ENCODE measurements at places on chromosomes 7 and 10. TPM values are rescaled to one million over a fixed set of nuclear protein-coding genes. Genes with fewer than 3 reads are reported as not detected.

SMIM30 gene
- total RNA-seq, result 36.1 TPM

ITPRIP gene
- 16.3 TPM for total RNA-seq

HUS1 gene
- total RNA-seq, result 27.4 TPM

OR9A2 gene
- total RNA-seq, result not detected

TMEM270 gene
- total RNA-seq, result not detected

SLC26A5 gene
- 3.0 TPM for total RNA-seq

CCDC136 gene
- total RNA-seq, result 31.5 TPM

PRSS58 gene
- not detected for total RNA-seq

TRUB1 gene
- 15.4 TPM for total RNA-seq

CEP55 gene
- 3.5 TPM for total RNA-seq

NYAP1 gene
- 2.2 TPM for total RNA-seq

GRCh38 chr7:116526897-116527296, 2.1 kb downstream of the CAV1 start:
- DNase-seq, result no peak

DNA sequence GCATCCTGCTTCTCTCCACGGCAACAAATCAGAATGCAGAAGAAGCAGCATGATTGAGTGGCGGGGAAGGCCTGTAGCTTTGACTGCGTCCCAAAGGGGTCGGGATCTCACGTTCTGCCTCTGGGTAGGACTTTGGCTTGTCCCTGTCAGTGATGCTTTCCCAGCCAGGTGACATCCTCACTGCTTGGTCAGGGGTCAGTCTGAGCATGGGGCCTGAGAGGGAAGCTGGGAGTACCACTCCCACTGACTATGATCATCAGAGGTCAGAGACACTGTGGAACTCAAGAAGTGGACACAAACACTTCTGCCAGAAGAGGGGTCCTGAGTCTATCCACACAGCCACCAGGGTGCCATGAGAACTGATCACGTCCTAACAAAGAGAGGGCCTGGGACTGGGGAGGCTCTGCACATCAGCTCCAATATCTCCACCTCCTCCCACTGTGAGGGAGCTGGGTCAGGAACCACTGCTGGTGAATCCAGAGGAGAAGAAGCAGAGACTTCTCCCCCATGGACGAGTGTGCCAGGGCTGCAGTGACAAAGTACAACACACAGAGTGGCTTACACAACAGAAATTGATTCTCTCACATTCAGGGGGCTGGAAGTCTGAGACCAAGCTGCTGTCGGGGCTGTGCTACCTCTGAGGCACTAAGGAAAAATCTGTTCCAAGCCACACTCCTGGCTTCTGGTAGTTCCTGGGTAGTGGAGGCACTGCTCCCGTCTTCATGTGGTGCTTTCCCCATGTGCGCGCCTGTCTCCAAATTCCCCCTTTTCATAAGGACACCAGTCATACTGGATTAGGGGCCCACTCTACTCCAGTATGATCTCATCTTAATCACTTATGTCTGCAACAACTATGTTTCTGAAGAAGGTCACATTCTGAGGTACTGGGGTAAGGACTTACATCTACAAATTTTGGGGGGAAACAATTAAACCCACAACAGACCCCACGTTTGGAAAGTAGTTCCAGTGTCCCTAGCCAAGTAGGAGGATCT, 131.1 kb downstream of the CYP26A1 start:
- DNase-seq, result no peak

- DNase-seq, result no peak
Measured at GRCh38 chr7:96657347-96658021, 52.2 kb downstream of the SEM1 start.

- peak; percentile 43 for DNase-seq
Measured at GRCh38 chr7:37354656-37355131, 94.0 kb downstream of the ELMO1 start.

DNA sequence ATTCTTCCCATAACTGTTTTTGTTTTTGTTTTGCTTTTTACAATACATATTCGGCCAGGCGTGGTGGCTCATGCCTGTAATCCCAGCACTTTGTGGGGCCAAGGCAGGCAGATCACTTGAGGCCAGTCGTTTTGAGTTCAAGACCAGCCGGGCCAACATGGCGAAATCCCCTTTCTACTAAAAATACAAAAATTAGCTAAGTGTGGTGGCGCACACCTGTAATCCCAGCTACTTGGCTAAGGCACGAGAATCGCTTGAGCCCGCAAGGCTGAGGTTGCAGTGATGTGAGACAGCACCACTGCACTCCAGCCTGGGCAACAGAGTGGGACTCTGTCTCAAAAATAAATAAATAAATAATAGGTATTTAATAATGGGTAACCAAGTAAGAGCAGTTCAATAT, 2.3 kb downstream of the TM9SF3 start:
- DNase-seq, result no peak

DNA sequence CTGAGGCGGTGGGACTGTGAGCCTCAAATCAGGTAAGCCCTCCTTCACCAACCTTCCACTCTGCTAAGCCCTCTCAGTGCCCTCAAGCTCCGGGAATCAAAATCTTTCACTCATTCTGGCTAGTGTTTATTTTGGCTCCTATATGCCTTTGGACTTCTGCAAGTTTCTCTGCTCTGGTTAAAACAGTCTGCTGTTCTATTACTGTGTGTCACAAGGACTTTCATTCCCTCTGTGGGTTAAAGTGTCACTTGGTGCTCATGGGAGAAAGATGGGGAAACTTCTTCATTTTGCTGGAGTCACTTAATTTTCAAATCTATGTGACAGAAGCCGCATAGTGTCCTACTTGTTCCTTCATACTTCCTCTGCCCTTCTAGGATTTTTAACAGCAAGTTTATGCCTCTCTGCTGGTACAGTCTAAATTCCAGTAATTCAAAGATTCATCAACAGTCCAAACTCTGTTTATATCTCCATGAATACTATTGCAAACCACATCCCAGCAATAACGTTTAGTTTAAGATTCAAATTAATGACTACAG, 61.3 kb downstream of the CD36 start:
- no peak for DNase-seq

- DNase-seq, result no peak
Measured at GRCh38 chr7:130944997-130945396, 211.0 kb upstream of the KLF14 start.

GRCh38 chr7:5700391-5700985, 81.0 kb downstream of the RNF216 start:
- DNase-seq, result no peak

DNA sequence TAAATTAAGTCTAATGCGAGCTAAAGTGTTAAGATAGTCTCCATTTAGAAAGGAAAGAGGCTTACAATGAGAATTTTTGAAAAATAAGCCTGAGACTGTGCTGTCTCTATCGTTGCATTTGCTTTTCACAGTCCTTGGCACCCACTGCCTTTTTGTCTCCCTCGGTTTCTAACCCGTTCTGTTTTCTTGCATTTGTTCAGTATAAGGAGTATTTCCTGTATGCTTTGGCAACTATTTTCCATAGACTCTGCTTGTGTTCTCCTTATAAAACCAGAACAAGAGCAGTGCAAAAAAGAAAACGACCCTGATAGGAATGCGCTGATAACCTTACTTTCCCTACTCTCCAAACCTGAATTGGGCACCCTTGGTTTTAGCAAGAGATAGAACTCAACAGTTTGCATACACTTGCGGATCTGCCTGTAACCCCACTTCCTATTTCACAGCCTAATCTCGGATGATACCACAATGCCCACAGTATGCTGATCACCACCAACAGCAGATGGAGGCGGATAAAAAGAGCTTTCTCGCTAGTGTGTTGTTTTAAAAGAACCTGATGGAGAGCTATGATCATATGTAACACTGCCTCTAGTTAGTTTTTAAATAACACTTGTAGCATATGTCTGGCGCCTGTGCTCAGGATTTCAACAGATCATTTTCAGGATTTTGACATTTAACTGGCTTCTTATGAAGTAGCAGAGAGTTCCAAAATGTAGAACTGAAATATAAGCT, 1.6 kb upstream of the ARHGAP12 start:
- DNase-seq, result no peak

- no peak for DNase-seq
Measured at GRCh38 chr10:132129431-132129830, 57.3 kb upstream of the DPYSL4 start.

GRCh38 chr7:70614237-70615045, 517.5 kb upstream of the GALNT17 start:
- DNase-seq, result no peak

DNA sequence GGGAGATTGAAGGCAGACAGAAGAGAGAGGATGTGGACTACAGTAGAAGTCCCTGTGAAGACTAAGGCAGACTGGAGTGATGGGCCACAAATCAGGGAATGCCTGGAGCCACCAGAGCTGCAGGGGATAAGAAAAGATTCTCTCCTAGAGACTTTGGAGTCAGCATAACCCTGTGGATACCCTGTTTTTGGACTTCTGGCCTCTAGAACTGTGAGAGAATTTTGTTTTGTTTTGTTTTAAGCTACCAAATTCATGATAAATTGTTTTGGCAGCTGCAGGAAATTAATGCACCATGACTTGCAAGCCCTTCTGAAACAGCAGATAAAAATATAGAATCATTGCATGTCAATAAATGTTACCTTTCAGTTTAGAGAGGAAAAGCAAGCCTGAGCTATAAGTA, 41.3 kb downstream of the INHBA start:
- DNase-seq, result no peak

- no peak for DNase-seq
Measured at GRCh38 chr7:152424348-152425108, 11.3 kb downstream of the KMT2C start.
